Substantia nigra (tissue), 51 donors: ENCODE measurements at places on chromosomes 5 and 9.
A peak's percentile ranks its signal among the peaks of the same experiment; 100 is the strongest.

GRCh38 chr5:171223927-171224326 is 85.1 kb upstream of the TLX3 start:
- no peak for DNase-seq

DNA sequence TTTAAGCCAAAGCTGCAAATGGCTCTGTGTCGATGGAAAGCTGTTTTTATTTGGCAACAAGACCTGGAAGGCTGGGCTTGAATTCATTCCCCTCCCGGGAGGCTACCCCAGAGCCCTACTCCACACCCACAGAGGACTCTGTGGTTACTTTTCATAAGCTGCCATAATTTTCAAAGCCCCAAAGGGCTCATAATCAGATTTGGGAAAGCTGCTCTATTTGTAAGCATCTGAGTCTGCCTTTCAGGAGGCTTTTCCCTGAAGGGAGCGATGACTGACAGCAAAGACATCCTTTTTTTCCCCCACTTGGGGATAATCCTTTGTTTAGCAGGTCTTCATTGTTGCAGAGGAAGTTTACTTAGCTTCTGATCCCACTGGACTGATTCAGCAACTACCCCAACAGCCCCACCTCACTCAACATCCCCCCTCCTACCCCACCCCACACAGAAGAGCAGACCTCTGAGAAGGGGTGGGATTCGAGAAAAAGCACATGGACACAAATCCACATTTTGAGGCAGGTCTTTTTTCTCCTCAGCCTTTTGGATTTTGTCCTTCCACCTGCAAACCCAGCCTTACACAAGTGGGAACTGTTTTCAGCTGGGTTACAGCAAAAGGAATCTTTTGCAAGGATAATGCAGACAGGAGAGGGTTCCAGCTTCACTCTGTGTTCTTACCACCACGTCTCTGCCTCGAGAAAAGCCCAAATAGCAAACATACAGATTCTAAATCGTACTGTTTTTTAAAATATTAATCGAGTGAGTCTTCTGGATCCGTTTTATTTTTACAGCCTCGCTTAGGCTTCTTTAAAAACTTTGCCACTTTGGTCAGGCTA is 244.4 kb upstream of the TUT7 start:
- DNase-seq = no peak

GRCh38 chr5:55063220-55063863 is 39.1 kb upstream of the GZMA start:
- DNase-seq = no peak

DNA sequence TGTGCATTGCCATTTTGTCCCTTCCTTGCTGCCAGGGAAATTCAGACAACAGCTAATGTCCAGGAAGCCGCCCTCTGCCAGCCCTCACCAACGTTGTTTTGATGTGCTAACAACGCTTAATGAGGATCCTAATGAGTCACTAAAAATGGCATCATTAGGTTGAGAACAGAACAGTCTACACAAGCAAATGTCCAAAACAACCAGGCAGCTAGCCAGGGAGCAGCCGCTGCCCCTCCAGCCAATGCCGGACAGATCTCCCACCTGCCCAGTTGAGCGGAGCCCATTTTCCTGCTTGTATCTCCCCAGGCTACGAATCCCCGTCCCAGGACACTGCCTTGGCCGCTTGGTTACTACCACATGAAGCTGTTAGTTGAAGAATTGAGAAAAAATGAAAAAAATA is 40.4 kb upstream of the UNC5A start:
- no peak for DNase-seq

DNA sequence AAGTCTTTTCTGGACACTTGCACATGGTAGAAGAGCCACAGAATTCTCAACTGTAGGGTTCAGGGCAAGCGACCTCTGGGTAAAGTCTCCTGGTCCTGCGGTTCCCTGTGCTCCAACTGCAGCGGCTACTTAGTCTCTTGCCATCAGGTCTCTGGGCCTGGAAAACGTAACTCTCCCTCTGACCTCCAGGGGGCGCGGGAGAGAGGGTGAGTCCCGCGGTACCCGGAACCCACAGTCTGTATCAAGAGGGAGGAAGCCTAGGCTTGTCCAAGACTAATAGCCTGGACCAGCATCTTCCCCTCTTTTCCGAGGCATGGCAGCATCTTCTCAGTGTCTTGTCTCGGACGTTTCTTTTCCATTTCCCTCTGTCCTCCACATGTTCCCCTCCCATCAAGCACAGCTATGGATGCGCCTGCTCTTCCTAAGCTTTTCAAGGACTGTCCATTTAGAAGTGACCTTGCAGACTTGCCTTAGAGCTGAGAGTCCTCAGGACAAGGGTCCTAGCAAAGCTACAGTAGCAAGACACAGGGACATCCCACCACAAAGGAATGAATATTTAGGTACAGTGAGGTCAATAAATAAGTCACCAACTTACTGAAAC is 59.3 kb downstream of the FSTL4 start:
- peak; percentile 40 for DNase-seq

DNA sequence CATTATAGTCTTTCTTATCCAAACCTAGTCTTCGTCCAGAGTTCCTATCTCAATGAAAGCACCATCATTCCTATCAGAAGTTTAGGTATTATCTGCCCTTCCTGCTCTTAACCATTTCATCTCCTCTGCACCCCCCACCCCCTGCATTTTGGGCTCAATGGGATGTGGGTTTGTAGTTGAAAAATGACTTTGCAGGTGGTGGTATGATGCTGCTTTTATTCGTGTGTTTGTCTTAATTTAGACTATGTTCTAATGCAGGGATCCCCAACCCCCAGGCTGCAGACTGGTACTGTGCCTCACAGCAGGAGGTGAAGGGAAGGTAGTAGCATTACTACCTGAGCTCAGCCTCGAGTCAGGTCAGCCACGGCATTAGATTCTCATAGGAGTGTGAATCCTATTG is 49.4 kb upstream of the ZNF608 start:
- no peak for DNase-seq

- DNase-seq = no peak
Measured at GRCh38 chr5:28823231-28823630, 1784.8 kb upstream of the CDH9 start.

DNA sequence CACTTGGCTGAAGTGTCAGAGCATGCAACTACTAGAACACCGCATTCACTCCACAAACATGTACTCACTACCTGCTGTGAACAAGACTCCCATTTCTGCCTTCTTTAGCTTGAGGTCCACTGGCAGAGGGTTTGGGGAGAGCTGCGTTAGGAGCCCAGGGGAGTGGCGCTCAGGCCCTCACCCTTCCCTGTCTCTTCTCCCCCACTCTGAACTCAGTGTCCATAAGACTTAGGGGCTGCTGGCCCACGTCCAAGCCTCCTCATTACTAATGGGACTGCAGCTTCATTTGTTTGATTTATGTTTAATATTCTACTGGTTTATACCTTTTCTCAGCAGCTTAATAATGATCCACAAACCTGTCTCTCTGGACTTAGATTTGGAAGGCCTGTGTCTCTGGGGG is 70.9 kb downstream of the HSPA4 start:
- no peak for DNase-seq

DNA sequence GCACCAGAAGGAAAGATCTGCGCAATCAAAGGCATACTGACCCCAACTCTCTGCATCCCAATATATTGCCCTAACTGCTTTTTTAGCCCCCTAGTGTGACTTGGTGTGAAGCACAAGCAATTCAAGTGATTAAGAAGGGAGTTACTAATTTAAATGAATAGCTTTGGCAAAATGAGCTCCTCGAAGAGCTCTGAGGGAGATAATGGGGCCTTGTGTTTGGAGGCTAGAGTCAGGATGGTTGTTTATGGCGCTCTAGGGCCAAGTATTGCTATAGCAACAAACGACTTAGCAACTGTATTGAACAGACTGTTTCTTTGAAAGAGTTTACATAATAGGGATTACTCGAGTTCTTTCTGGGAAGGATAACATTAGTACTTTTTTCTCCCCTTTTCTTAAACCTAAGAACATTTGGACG is 11.5 kb upstream of the C5orf58 start:
- no peak for DNase-seq

GRCh38 chr5:148733601-148734438 is 79.5 kb upstream of the HTR4 start:
- DNase-seq = peak; percentile 83

GRCh38 chr9:36341936-36342577 is 58.0 kb downstream of the RNF38 start:
- no peak for DNase-seq

- no peak for DNase-seq
Measured at GRCh38 chr9:117343427-117343826, 71.4 kb downstream of the ASTN2 start.

GRCh38 chr9:114300153-114300845 is 22.6 kb upstream of the ORM1 start:
- DNase-seq = no peak

DNA sequence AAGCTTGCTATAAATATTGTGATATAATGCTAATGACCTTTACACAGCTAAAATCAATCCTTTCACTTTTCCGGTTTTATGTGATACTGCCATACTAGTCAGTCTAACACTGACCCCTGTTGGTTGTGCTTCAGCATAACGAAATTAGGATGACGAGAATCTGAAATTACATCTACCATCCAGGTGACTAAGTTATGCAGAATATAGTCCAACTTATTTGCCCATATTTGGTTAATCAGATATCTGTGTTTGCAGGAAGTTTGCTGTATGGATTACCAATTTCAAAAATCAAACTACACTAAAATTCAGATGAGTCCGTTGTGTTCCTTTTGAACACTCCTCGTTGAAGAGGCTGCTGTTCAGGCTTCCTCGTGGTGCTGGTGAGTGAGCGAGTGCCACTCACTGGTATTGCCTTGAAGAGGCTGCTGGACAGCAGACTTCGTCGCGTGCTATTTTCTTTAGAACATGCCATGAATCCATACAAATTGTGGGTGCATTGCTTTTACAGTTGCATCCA is 32.5 kb downstream of the TENT4A start:
- no peak for DNase-seq

DNA sequence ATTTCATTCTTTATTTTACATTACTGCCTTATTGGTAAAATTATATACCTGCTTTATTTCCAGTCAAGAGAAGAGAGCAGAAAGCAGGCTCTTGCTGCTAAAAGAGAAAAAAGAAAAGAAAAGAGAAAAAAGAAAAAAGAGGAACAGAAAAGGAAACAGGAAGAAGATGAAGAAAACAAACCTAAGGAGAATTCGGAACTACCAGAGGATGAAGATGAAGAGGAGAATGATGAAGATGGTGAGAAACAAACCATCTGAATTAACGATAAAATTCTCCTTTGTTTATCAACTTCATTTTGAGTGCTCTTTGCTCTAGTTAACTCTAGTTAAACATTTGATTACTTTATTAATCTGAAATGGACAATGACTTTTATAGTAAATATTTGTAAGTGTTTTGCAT is 23.5 kb upstream of the EIF4EBP3 start:
- DNase-seq = no peak

GRCh38 chr5:919356-920000 is 26.8 kb downstream of the TRIP13 start:
- no peak for DNase-seq

- DNase-seq = no peak
Measured at GRCh38 chr9:121604242-121604641, 47.2 kb upstream of the DAB2IP start.

GRCh38 chr5:44506561-44506960 is 117.3 kb upstream of the FGF10 start:
- DNase-seq = no peak

DNA sequence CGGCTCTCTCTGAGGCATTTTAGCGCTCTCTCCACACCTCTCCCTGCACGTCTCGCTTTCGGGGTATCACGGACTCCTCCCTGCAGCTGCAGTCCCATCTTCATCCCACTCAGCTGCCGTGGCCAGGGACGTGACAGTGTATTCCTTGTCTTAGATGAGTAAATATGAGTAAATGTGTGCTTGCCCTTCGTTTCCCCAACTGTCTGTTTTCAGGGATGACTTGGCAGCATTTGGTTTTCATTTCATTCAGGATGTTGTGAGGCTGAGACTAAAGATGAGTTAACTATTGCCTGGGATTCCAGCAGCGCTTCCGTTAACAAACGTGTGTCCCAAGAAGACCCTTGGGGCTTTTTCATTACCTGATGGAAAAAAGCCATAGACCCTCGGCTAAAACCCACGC is 29.5 kb downstream of the GDNF start:
- no peak for DNase-seq

GRCh38 chr5:73447530-73448462 is 781 bp downstream of the FOXD1 start:
- no peak for DNase-seq

DNA sequence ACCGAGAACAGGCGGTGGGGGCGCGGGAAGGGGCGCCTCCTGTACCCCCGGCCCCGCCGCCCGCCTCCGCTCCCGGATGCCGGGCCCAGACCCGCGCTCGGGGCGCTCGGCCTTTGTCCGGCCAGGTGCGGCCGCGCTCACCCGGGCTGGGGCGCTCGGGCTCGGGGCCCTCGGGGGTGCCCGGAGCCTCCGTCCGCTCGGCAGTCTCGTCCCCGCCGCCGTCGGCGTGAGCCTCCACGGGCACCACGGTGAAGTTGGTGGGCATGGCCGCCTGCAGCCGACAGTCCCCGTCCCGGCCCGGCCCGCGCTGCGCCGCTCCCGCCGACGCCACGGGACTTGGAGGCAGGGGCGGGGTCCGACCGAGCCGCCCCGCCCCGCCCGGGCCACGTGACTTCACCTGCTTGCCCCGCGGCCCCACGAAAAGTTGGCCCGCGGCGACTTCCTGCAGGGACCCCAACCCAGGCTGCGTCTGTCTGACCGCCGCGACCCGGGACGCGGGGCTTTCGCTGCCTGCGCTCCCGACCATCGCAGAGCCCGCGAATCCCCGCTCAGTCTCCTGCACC is at the start of gene SLC12A7:
SLC12A7 (minus strand) TSS at position 337 of the 563 bp plus-strand sequence; CDS start at position 265, 72 bp downstream.
- DNase-seq = peak; percentile 32

GRCh38 chr9:121071370-121071755 is 3.4 kb upstream of the CNTRL start:
- DNase-seq = no peak

GRCh38 chr9:133276001-133276884 is 1.2 kb upstream of the ABO start:
- no peak for DNase-seq

DNA sequence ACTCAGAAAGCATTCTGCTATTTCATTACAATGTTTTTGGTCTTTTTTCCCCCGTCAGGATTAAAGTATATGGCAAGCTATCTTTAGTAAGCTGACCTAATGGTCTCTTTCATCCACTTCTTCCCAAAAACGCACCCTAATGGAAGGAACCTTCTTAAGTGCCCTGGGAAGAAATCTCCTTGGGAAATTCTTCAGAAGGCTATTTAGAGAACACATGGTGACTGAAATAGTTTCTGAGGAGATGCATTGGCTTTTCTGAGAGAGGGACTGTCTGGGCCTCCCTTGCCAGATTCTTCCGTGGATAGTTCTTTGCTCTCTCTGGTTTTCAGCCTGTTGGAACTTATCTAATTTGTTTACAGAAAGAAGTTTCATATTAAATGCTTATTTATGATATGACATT is 524.1 kb upstream of the MEF2C start:
- DNase-seq = no peak
